ENCODE measurements at places on chromosomes 16 and 17.
A peak's percentile ranks its signal among the peaks of the same experiment; 100 is the strongest.

DNA sequence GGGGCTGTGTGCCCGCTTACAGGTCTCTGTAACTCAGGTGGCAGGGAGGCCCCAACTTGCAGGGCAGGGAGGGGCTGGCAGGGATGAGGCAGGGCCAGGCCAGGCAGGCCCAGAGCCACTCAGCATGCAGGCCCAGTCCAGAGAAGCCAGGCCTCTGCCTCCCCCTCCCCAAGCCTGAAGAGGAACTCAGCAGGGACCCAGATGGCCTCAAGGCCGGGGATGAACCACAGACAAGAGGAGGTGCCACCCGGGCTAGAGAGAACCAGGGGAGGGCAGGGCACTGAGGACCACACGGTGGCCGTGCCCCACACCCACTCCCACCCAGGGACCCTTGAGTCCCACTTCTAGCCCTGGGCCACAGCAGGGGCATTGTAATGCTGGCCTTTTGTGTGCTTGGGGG is 29.8 kb upstream of the EIF1 start:
- DNase-seq: no peak

DNA sequence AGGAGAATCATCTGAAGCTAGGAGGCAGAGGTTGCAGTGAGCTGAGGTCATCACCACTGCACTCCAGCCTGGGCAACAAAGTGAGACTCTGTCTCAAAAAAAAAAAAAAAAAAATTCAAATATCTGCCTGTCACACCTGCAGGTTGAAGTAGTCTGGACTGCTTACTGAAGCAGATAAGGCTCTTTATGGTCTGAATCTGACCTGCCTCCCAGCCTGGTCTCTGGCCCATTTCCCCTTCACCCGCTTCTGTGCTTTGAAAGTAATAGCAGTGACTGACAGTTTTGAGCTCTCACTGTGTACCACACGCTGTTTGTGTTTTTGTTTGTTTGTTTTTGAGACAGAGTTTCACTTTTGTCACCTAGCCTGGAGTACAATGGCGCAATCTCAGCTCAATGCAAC is 5.8 kb downstream of the SEZ6L2 start:
- DNase-seq: no peak

DNA sequence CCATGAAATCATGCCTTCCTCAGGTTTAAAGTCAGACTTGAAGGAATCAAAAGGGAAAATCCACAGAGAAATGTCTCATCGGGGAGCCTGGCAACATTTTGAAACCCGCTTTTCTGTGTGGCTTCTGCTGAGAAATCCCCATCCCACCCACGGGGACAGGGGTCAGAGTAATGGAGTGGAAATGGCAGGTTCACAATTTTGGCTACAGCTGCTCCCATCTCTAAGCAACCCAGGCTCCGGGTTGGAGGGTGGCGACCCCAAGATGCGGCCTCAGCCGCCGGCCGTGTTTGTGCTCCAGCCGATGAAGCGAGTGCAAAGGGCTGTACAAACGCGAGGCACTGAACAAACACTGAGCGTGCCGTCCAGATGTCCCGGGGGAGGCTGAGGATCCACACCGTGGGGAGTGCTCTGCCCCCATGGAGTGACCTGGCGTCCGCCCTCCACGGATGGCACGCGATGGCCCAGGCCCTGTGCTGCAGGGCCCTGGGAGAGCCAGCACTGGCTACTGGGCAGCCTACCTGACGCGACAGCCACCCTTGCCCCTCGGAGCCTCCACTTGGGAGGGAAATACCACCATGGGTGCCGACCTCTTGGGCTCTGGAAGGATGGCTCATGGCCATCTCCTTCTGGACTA is 22.2 kb downstream of the SLC43A2 start:
- peak; percentile 66 for DNase-seq

DNA sequence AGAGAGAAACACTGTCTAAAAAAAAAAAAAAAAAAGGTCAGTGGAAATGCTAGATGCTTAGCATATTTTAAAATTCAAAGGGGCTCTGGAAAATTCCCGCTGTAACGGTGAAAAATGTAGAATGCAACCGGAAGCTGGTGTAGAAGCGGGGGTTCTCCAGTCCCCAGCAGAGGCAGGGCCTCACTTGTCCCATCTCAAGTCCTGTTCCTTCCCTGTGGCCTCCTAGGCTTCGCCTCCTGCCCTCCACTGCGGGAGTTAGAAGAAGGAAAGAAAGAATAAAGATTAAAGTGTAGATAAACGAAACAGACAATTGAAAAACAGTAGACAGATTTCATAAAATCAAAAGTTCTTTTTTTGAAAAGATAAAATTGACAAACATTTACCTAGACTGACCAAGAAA is 14.8 kb upstream of the ZNF287 start:
- DNase-seq: no peak

DNA sequence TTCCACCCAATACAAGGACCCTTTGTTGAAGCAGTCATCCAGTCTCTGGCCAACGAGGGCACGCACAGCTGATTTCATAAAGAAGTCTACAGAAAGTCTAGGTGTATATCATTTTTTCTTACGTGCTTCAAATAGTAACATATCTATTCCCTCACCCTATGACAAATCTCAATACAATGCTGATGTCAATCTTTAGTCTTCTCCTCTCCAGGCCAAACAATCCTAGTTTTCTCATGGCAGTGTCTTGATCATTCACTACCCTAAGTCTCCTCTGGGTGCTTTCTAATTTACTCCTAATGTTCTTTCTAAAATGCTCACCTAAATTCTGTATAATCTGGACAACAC is 92.6 kb downstream of the CACNG1 start:
- no peak for DNase-seq

GRCh38 chr17:80737106-80738019 is 192.7 kb downstream of the RPTOR start:
- peak; percentile 65 for DNase-seq

DNA sequence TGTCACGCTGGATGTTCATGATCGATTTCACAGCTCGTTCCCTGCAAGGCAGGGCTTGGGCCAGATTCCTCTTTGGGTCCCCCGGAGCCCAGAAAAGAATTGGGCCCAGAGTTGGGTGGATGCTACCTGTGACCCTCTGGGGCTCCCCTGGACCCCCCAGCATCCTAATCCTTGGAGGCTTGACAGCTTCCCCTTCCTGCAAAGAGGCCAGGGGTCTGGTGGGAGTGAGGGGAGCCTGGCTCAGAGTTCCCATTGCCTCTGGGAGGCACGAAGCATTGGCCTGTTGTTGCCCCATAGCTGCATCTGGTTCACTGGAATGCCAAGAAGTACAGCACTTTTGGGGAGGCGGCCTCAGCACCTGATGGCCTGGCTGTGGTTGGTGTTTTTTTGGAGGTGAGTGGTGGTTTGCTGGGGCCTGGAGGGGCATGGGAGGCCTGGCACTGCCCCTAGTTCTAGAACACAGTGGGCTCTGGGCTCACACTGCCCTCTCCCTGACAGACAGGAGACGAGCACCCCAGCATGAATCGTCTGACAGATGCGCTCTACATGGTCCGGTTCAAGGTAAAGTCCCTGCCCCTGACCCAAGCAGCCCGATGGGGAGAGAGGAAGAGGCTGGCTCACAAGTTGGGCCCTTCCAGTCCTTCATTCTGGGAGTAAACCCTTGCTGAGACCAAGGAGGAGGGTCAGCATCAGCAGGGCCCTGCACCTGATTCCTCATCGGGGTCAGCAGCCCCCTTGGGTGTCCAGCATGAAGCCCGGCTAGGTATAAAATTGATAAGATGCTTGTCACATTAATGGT is 7.2 kb downstream of the CA7 start:
- DNase-seq: no peak

DNA sequence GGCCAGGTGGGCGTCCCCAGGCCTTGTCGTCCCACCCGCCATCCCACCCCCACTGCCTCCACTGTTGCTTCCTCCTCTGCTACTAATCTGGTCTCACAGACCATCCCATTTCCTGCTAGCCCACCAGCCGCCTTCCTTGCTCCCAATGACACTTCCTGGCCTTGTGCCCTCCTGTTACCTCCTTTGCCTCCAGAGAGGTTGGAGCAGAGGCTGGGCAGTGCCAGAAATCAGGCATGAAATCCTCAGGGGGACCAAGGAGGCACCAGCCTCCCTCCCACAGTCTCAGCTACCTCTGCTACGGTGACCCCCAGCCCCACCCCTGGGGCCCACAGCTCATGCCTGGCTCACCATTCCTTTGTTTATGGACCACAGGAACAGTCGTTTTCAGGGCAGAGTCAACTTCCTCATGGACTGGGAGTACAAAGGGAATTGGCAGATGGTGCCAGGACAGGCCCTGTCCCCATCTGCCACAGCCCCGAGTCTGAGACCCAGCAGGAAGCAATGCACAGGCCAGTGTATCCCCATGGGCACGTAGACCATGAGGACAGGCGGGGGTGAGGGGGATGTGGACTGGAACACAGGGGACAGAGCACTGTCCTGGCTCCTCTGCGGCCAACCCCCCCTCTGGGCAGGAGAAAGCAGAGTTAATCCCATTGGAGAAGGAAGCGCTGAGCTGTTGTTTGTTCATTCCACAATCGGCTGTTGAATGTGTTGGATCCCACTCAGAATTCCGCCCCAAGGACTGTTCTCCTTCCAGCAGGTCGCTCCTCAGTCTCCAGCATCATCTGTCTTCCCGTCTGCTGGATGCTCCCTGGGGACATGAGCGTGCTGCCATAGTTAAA is 2.2 kb upstream of the CDH5 start:
- no peak for DNase-seq

- no peak for DNase-seq
Observed at GRCh38 chr16:83581082-83581481, 226.7 kb upstream of the HSBP1 start.

DNA sequence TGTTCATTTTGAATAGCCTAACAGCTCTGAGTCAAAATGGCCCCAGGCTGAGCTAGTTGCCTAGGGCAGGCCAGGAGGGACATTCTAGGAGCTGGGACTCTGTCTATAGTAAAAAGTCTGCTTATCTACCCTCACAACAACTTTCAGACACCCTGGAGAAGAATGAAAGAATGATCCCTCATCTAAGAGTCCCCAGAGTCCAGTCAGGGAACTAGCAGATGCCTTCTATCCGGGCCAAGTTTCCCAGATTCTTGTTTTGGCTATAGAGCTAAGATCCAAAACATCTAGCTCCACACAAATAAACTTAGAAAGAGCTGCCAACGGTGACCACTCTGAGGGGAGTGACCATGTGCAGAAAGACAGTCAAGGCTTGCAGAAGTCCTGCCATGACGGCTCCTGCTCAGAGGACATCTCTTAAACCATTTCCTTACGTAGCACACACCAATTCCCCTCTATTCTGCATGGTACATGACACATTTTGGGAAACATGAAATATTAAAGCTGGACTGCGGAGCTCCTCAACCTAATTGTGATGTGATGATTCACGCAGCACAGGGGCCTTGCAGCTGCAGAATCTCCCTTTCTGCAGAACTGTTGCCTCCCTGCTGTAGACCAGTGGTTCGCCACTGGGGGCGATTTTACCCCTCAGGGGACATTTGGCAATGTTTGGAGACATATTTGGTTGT is 24.2 kb downstream of the FAM20A start:
- no peak for DNase-seq

GRCh38 chr16:58756650-58757332 is 22.7 kb upstream of the GOT2 start:
- DNase-seq: no peak

DNA sequence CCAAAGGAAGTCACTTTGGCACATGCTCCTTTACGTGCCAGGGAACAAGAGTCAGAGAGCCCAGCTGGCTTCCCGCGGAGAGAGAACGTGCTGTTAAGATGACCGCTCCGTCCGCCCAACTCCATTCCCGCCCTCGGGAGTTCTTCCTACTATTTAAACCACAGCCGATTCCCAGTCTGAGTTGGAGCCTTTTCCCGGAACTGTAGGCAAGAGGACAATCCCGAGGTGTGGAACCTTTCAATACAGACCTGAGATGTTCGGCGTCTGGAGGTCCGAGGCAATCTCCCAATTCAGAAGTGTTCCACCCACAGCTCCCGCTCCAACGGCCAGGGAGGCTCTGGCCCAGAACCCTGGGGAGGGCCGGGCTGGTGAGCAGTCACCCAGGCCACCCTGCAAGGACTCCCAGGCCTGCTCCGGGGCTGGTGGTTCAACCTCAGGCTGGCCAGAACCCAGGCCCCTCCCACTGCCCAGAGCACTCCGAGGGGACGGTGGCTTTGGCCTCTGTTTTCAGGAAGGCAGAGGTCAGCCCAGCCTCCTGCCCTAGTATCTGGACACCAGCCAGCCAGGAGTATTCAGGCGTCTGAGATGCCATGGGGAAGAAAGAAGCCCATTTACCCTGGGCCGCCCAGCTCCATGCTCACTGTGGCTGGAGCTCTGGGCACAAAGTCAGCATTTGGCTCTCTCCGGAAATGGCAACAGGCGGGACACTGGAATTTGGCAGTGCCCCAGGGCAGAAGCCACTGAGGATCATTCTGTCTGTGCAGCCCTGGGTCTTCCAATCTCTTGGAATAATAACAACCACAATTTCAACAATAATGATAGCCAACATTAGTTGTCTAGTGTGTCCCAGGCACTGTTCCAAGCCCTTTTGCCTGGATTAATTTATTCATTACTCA is 21.4 kb downstream of the EMP2 start:
- DNase-seq: no peak

DNA sequence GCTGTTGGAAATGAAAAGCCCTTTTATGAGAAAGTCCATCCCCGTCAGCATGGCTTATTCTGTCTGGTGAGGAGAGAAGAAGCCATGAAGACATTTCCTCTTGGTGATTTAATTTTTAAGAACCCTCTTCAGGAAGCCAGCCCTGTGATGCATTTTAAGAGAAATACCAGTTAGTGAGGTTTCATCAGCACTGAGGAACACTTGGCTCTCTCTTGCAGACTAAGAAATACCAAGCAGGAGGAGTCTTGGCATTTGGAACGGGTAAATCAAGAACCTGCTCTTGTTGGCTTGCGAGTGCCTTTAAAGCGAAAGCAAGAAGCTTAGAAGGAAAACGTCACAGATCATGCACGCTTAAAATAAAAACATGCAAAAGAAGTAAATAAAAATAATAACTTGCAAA is 17.5 kb downstream of the RAB11FIP3 start:
- no peak for DNase-seq

- no peak for DNase-seq
Observed at GRCh38 chr16:84995663-84996062, 15.7 kb downstream of the ZDHHC7 start.

GRCh38 chr16:81770008-81770407 is 9.1 kb upstream of the PLCG2 start:
- no peak for DNase-seq

DNA sequence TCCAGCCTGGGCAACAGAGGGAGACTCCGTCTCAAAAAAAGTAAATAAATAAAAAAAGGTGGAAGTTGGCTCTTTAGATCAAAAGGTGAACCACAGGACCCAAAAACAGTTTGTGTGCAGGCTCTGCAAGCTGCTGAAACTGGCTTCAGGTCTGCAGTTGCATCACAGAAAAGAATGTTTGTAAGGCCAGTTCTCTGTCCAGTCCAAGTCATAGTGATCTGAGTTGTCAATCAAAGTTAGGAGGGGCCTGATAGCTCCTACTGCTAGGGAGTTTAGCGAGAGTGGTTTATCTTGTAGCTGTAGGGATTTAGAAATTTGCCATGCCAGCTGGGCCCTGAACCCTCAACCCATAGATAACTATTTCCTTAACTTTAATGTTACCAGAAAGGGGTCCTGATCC is 101.2 kb upstream of the CACNG5 start:
- no peak for DNase-seq

DNA sequence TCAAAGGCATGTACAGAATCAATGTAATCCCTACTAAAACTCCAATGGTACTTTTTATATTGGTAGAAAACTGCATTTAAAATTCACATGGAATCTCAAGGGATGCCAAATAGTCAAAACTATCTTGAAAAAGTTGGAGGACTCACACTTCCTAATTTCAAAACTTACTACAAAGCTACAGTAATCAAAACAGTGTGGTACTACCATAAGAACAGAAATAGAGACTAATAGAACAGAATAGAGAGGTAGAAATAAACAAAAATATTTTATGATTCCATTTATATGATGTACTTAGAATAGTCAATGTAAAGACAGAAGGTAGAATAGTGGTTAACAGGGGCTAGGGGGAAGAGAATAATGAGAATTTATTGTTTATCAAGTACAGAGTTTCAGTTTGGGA is 8.8 kb downstream of the TRIM37 start:
- no peak for DNase-seq
